Endothelial cell (in vitro differentiated cells): ENCODE measurements at places on chromosomes 6 and 20. TPM values are rescaled to one million over a fixed set of nuclear protein-coding genes. Genes with fewer than 3 reads are reported as not detected.
A peak's percentile ranks its signal among the peaks of the same experiment; 100 is the strongest.

Gene SNAP25
- total RNA-seq: 0.38 TPM

Gene DHX35
- 10.5 TPM for total RNA-seq

DNA sequence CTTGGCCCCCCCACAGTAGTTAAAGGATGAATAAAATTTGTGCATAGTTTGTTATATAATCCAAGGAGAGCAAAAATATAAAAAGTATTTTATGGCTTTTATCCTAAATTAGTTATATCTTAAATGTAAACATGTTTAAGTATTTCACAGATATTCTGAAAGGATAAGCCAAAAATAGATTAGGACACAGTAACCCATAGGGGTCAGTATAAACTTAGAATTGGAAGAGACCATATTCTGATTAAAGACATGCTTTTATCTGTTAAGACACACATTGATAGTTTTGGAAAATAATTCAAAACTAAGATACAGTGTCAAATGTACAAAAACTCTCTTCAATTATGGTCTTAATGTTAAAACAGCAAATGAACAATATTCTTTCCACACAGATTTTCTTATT, 4.5 kb upstream of the SERINC1 start:
- no peak for DNase-seq

DNA sequence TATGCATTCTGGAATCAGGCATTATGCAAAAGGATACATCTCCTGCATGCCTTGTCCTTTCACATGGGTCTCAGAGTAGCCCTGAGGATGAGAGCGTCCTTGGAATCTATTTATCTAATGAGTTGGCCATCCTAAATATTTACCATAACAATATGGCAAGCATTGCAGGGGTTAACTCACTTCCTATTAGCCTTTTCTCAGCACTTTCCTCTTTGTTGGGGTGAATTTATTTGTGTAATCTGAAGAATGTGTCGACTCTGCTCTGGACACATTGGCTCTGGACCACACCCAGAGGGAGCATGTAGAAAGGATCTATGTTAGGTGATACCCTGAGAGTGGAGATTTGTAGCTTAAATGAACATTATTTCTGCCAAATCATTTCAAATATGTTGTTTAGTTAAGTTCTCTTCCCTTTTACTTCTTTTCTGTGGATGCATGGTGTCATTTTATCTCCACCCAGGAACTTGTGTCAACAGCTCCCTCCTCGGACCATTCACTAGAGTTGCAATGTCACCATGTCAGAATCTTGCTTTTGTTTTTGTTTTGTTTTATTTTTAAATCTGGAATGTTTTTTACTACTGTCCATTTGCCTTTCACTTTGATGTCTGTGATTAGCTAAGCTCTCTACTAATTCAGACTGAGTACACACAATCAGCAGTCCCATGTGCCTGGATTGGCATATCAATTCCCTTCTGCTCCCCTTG, 757.0 kb upstream of the MMS22L start:
- DNase-seq: no peak

- peak; percentile 15 for DNase-seq
Measured at GRCh38 chr20:40532103-40532502, 156.9 kb downstream of the MAFB start.
